Stimulated activated CD4-positive, alpha-beta T cell treated with anti-CD3 and anti-CD28 coated beads, Interleukin-4, amount 100 ng/mL, for 4 hours (primary cell): ENCODE measurements at places on chromosomes 11 and 22.

- no peak for DNase-seq
These were observed 83.9 kb upstream of the TIMP3 start for GRCh38 chr22:32717337-32718240.

- no peak for DNase-seq
These were observed 205.8 kb upstream of the PDGFD start for GRCh38 chr11:104369761-104370160.

DNA sequence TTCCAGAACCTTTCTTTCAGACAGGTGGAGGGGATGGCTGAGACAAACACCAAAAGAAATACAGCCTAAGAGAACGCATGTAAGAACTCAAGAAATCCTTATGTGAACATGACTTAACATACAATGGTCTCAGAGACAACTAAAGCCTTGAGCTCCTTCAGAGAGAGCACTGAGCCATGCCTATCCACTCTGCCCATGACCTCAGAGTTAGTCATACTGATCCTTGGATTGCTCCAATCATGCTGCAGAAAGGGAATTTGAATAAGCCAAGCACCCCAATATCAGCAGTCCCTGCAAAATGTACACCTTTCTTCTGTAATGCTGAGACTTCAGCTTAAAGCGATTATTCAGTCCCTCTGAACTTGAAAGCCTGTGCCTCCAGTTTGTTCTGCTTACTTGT lies 43.2 kb upstream of the CHKA start:
- DNase-seq: no peak

GRCh38 chr11:7944123-7944522 lies 2.6 kb upstream of the OR10A3 start:
- no peak for DNase-seq

DNA sequence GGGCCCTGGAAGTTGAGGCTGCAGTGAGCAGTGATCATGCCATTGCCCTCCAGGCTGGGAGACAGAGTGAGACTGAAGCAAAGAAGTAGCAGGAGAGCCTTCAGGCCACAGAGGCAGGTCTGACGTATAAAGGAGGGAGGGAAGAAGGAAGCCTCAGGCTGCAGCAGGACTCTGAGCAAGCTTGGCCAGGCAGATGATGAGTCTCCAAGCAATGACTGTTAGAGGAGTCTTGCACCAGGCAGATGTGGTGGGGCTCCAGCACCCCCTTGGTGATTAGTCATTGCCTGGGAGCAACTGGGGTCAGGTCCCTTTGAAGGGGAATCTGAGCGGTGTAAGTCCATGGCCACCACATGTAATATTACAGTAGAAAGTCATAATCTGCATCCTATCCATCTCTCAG lies 36.6 kb upstream of the NFAM1 start:
- no peak for DNase-seq

DNA sequence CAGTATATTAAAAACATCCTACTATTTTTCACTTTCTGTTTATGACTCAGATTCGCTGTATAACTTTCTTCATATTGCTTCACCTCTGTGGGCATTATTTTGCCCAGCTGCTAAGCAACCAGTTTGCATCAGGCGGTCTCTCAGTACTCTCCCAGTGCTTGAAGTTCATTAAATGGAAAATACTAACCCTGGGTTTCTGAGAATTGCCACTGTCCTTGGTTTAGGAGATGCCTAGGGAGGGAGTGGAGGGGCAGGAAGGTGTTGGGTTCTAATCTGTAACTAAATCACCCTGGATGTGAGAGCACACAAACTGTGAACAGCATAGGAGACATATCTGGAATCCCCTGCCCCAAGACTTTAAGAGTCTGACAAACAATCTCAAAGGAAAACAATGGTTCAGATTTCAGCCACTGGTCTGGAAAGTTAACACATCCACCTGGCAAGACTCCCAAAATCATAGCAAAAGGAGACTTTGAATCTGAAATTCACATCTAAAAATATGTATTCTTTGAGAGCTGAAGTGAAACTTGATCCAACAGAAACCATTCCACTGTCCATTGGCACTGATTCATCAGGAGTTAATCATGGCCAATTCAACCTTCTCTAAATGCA lies 540.0 kb downstream of the SOX6 start:
- no peak for DNase-seq

- DNase-seq: no peak
These were observed 33.7 kb downstream of the CSRP3 start for GRCh38 chr11:19168090-19168489.

DNA sequence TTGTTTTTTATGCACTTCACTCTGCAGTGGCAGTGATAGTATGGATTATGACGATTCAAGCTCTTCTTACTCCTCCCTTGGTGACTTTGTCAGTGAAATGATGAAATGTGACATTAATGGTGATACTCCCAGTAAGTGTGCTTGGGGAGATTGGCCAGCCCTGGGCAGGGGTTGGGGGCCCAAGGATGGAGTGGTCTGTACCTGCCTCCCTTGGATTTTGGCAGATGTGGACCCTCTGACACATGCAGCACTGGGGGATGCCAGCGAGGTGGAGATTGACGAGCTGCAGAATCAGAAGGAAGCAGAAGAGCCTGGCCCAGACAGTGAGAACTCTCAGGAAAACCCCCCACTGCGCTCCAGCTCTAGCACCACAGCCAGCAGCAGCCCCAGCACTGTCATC lies 14.2 kb downstream of the MADD start:
- DNase-seq: no peak

DNA sequence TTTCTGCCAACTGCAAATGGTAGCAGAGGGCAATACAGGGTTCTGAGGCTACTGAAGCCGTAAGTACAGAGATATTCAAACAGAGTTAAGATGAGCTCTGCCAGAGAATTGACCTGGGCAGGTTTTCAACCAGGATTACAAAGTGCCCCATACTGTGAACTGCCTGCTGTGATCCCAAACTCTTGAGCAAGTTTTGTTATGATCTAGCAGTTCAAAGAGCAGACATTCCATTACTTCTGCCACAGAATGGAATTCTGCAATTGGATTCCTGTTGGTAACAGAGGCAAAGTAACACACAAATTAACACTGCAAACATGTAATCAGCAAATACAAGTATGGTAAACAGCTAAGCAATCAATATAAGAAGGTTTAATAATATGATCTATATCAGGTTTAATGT lies 31.2 kb downstream of the ALG9 start:
- no peak for DNase-seq

DNA sequence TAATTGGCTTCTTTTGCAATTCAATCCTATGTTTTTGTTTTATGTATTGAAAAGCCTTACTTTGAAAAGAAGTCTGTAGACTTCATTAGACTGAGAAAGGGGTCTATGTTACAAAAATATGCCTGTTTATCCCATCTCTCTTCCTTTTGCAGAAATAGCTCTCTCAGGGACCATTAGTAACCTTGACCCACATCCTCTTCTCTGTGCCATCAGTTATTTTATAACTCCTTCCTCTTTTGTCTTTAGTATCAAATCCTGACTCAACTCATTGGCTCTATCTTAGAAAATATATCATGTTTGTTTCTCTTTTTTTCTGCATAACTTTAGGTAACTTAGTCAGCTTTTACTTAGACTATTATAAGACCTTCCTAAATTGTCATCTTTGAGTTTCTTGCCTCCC lies 20.3 kb downstream of the ZC3H12C start:
- DNase-seq: no peak

DNA sequence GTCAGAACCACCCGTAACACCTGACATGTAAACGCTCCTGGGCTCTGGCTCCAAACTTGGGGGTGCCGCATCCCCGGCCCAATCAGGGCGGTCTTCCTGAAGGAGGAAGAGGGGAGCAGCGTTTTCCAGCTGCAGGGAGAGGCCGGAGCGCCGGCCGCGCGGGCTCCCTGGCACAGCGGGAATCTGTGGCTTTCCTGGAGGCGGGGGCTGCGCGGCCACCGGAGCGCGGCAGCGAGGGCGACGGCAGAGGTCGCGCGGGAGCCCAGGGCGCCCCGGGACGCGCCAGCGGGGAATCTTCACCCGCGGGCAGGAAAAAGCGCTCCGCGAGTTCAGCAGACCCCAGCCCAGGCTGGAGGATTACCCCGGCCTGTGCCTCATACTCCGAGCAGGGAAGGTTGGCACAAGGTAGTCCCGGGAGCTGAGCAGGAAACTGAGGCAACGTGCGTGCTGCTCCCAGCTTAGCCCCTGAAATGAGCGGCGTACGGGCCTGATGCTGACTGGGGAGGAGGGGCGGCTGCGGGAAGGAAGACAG lies 600 bp upstream of the ESAM start:
- no peak for DNase-seq

DNA sequence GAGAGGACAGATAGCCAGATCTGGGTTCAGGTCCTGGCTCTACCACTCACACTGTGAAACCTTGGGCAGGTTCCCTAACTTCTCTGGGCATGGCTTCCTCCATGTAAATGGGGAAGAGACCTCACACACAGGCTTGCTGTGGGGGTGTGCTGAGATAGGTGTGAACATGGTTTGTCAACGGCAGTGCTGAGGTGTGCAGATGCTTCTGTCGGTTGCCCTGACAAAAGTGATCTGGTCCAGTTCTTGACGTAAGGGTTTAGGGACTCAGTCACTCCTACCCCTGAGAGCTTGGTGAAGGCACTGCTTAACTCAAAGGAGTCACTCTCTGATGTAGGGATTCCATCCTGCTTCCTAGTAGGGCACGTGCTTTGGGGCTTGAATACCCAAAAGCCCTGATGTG lies 2.0 kb downstream of the C1QTNF4 start:
- DNase-seq: no peak

GRCh38 chr22:46678785-46679700 lies 58.9 kb downstream of the GRAMD4 start:
- no peak for DNase-seq

DNA sequence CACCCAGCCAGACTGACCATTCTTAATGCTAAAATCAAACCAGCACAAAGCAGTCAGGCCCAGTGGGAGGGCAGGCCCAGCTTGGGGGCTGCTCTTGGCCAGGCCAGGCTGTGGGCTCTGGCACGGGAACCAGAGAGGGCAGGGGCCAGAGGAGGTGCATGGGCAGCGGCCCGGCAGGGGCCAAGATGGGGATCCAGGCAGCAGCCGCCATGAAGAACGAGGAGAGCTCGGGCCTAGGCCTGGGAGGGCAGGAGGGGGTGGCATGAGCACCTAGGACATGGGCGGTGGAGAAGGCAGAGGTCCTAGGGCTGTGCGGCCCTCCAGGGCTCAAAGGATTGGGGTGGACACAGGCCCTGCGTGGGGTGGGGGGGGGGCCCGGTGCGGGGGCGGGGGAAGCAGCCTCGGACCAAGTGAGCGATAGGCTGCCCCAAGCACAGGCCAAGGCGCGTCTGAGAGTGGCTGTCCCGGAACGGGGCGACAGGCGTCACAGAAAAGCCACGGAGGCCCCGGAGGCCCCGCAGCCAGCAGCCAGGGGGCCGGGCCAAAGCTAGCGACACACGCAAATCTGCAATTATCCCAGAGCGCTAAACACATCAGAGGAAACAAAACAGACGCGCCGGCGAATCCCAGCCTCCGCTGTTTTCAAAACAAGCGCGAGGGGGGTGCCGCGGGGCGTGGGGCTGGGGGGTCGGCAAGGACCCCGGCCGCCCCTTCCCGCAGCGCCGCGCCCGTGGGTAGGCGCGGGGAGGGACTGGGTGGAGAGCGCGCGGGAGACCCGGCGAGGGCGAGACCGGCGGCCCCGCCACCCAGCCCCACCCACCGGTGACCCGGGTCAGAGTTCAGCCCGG lies 8.3 kb downstream of the PLXNB2 start:
- DNase-seq: no peak

DNA sequence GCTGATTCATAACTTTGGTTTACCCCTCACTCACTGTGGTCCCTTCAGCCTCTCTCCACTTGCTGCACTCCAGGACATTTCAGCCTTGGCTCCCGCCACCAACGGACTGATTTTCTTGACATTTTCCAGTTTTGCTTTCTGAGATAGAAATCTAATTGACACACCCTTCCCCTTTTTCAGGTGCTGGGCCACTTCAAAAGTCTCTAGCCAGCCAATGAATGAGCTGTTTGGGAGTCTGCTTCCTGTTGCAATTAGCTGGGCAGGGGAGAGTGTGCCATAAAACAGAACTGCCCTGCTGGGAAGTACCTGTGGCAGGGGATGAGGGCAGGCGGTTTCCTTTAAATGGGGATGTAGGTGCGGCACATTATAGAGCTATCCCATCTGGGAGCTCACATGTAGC lies 21.1 kb upstream of the PLET1 start:
- no peak for DNase-seq

GRCh38 chr11:76694664-76695063 lies 24.1 kb upstream of the LRRC32 start:
- no peak for DNase-seq

- DNase-seq: no peak
These were observed 254.8 kb downstream of the GUCY1A2 start for GRCh38 chr11:106763501-106763900.

GRCh38 chr11:6991227-6991626 lies 28.9 kb downstream of the ZNF214 start:
- no peak for DNase-seq

- no peak for DNase-seq
These were observed 36.1 kb upstream of the FZD4 start for GRCh38 chr11:86991341-86991740.

DNA sequence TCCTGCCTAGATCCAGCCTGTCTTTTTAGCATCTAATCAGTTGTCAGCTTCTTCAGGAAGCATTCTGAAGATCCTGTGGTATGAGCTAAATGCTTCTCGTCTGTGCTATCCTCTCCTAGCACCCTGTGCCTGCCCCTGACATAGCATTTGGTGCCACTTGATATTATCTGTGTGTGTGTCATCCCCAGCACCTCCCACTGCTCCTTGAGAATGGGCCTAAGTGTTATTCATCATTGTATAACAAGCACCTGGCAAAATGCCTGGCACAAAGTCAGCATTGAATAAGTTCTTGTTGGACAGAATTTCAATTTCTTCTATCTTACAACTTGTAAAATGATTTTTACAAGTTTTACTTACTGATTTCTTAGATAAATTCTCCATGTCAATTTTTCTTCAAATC lies 28.1 kb upstream of the OLFML1 start:
- no peak for DNase-seq

DNA sequence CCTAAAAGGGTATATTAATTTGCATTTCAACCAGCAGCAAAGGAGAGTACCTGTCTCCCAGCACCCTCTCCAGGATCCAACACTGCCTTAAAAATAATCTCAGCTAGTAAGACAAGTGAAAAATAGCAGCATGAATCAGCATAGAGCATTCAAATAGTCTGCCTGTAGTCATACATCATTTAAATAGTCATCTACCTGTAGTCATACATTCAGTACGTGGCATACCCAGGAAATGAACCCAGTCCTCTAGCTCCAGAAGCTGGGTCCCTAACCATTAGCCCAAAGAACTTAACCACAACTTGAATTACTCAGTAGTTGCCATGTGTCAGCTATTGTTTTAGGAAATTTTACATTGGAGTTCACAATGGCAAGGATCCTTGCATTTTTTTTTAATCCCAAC lies 9.3 kb downstream of the TENM4 start:
- DNase-seq: no peak

DNA sequence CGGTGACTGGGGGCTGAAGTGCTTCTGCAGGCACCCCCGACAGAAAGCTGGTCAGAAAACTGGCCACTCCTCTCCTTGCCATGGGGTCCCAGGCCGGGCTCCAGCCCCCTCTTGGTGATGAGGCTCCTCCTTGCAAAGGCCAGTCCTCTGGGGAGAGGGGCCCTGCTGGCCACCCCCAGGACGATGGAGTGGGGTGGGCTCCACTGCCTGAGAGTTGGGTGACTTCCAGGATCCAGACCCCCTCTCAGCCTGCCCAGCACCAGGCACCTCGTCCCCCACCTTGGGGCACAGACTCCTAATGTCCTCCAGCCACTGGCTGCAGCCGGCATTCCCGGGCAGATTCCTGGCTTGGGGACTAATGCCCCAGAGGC lies 441 bp upstream of the RPS6KA4 start:
- DNase-seq: no peak

- DNase-seq: peak; percentile 49
These were observed 1.6 kb downstream of the MAML2 start for GRCh38 chr11:96341211-96342013.
